ENCODE measurements at places on chromosomes 5 and 9.
A peak's percentile ranks its signal among the peaks of the same experiment; 100 is the strongest.

DNA sequence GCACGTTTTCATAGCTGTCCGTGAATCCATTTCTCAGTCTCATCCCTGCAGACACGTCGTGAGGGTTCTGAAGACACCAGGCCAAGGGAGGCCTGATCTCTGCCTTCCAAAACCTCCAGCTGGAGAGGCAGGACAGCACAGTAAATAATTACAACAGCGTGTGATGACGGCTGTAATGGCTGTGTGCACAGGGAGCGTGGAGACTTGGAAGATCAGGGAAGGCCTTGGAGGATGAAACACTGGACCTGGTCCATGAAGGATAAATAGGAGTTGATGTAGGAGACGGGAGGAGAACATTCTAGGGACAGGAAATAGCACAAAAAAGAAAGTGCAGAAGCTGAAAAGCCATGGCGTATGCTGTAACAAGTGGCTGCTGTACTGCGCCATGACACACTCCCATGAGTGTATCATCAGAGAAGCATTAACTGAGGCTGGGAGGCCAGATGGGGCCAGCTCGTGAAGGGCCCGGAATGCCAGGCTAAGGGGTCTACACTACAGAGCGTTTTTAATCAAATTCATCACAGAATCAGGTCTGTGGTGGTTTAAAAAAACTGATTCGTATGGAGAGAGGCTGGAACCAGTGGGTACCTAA is 97.2 kb downstream of the CRB2 start:
- no peak for DNase-seq

- DNase-seq, result no peak
These were observed 52.5 kb downstream of the ECPAS start for GRCh38 chr9:111431684-111432083.

DNA sequence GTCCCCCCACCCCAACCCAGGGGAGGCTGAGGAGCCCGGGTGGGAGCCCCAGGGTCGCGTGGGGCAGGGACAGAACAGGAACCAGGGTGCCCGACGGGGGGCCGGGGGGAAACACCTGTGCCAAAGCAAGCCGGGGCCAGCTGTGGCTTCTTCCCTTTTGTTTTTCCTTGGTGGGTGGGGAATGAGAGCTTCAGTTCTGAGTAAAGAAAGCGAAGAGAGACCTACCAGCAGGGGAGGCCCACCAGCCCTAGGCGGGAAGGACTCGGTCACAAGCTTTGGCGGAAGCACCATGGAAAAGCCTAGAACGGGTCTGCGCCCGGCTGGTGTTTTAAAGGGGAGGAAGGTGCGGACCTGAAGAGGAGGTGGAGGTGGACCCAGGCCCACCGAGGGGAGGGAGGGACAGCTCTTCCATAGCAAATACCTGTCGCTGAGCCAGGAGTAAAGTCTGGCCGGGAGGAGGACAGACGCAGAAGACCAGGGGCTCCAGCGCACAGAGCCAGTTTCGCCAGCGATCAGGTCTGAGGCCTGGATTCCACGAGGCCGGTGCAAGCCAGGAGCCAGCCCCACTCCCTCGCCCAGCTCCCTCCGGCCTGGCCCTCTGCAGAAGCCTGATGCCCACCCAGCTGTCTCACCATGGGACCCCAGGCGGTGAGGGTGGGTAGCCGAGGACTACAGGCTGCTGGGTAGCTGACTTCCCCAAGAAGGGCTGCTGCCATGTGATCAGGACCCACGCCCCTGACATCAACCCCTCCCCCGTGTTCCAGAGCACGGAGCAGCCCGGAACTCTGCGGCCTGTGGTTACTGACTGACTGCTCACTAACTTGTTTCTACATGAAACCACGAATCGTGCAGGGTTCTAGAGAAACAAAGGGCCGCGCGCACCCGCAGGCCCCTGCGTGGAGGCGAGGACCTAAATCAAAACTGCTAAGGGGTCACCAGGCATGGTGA is 849 bp upstream of the MGAT1 start:
- DNase-seq, result peak; percentile 67

- no peak for DNase-seq
These were observed 49.5 kb downstream of the APBA1 start for GRCh38 chr9:69622676-69623075.

DNA sequence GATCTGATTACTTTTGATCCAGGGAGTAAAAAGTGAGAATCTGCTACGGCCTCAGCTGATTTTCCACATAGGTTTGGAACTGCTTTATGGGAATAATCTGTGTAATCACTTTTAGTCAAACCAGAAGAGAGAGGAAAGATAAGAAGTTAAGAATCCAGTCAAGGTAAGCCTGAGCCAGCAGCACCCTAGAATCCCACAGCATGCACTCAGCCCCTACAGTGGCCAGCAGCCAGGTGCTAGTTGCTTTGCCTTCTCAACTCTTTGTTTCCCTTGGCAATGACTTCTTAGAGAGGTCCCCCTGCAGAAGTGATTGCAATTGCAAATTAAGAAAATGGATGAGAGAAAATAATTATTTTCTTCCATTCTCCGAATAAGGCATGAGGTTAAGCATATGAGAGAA is 59.7 kb upstream of the TMED7 start:
- DNase-seq, result no peak

DNA sequence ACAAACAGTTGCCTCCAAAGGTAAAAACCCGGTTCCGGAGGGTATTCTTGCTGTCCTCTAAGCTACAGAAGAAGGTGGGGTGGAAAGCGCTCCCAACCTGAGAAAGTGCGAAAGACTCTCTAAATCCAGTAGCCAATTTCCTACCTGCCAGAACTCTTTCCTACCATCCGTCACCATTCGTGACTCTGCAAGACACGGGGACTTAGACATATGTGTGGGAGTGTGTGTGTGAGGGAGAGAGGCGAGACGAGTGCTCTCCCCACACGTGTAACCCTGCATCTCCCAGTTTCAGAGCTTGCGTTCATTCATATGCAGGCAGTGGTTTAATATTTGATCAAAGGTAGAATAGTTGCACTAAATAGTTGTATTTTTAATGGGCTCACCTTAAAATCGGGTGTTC is 473 bp upstream of the GABRA1 start:
- no peak for DNase-seq

- no peak for DNase-seq
These were observed 95.5 kb downstream of the GHR start for GRCh38 chr5:42518595-42519221.

All from stimulated activated CD8-positive, alpha-beta memory T cell treated with anti-CD3 and anti-CD28 coated beads, Interleukin-12 subunit alpha, Interleukin-12 subunit beta, amount 100 ng/mL, for 1 hour (primary cell).